ENCODE measurements at places on chromosomes 1 and 21.

GRCh38 chr1:211580303-211580687, 1.3 kb upstream of the SLC30A1 start:
- H3K4me1 ChIP-seq = peaks cover 47% of the 10 kb centered on the region
- H3K36me3 ChIP-seq = peaks cover 4% of the 10 kb centered on the region
- H3K27me3 ChIP-seq = peaks cover 22% of the 10 kb centered on the region
- no peak overlapping the region for H3K27ac ChIP-seq

DNA sequence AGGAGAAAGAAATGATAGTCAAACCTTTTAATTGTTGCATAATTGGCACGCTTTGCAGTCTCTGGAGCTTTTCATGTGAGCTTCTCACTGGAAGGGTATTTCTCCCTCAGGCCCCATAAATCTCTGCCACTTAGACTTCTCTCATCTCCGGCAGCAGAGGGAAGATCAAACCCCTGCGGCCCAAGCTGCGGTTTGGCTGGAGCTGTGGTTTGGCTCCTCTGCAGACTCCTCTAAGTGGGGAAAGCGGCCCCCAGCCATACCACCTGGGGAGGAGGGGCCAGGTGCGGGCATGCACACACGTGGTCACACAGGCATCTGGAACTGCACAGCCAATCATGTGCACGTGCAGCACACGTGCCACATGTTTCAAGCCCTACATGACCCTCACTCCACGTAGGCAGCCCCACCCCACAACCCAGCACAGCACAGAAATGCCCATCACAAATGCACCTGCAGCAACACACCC, 58.3 kb downstream of the UBE2T start:
- H3K36me3 ChIP-seq = no peaks in the 10 kb centered on the region
- H3K27me3 ChIP-seq = peaks cover 14% of the 10 kb centered on the region
- H3K4me3 ChIP-seq = no peak overlapping the region
- peak; percentile 48 for DNase-seq
- peaks cover 59% of the 10 kb centered on the region for H3K4me1 ChIP-seq

DNA sequence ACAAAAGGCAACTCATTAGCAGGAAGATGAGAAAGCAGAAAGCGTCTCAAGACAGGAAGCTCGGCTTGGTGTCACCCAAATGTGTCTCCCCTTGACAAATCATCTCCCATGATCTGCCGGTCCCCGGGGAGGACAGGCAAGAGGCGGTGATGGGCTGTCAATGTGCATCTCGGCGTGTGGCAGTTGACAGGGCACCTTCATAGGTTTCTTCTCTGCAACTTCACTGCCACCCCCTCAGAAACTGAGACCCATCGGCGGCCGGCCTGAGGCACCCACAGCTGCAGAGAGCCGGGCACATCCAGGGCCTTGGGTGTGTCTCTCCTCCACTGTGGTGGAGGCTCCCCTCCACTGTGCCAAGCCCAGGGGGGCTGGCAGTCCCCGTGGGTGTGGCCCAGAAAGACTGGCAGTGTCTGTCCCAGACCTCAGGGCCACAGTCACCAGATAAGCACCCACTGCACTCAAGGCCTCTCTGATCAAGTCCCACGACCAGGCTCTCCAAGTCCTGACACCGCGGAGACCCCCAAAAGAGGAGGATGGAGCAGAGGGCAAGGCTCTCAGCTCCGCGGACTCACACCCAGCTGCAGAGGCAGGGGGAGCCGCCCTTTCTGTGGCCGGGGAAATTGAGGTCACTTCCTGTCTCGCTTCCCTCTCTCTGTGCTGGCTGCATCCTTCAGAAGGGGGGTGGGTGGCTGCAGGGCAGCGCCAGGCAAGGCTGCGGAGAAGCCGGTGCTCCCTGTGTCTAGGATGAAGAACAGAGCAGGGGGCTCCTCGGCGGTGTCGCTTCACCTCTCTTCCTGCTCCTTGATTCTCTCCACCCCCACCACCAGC, 39.6 kb upstream of the LBR start:
- H3K4me3 ChIP-seq = no peak overlapping the region
- H3K27ac ChIP-seq = no peak overlapping the region
- peaks cover 16% of the 10 kb centered on the region for H3K27me3 ChIP-seq
- H3K36me3 ChIP-seq = no peaks in the 10 kb centered on the region

- peaks cover 20% of the 10 kb centered on the region for H3K4me1 ChIP-seq
- no peak overlapping the region for H3K4me3 ChIP-seq
- no peak overlapping the region for H3K27ac ChIP-seq
These were observed 35.6 kb upstream of the SLC16A1 start for GRCh38 chr1:112991402-112992120.

DNA sequence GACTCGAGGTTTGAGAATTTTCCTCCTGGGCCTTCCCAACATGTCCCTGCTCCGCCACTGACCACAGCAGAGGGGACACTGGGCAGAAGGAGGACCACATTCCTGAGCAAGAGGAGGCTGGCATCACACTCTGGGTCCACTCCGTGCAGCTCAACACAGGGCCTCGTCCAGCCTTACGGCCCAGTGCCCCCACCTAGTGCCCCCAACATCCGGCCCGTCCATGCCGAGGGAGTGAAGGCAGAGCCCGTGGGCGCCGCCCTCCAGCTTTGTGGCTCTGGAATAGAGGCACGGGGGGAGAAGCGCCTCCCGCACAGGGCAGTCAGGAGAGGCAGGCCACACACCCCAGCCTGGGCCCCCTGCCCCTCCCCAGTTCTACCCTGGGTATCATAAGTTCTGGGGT, 158.3 kb downstream of the NPHP4 start:
- peaks cover 12% of the 10 kb centered on the region for H3K4me1 ChIP-seq
- no peak overlapping the region for H3K4me3 ChIP-seq
- no peaks in the 10 kb centered on the region for H3K36me3 ChIP-seq
- no peak overlapping the region for H3K27ac ChIP-seq

DNA sequence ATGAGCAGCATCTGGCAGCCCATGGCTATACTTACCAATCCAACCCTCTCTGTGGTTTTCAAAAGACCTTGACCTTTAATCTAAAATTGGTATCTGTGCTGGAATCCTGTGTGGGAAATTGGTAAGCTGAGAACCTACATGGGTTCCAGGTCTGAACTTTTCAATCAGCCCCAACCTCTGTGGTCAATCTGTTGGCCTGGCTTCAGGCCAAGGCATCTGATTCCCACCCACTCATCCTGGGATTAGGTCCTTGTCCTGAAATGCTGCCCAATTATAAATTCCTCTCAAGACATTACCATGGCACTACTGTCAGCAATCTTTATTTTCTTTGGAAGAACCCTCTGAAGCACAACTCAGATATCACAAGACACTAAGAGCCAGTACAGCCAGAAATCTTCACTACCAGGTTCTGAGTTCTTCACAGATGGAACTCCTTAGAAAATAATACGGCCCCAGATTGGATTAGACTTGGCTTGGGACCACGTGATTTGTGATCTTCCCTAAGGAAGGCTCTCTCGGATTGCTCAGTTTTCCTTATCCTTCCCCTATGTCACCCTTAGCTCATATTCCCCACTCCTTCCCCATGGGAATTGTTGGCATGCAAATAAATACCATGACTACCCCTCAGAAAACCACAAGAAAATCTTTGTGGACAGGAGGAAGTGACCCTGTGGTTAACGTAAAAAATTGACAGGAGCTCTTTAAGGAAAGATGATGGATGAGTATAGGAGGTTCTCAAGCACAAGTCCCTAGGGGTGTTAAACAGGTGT, 207.9 kb upstream of the ST6GALNAC5 start:
- H3K36me3 ChIP-seq = peaks cover 4% of the 10 kb centered on the region
- DNase-seq = no peak
- H3K27ac ChIP-seq = no peak overlapping the region
- H3K27me3 ChIP-seq = no peaks in the 10 kb centered on the region

GRCh38 chr21:45304476-45304830, 16.8 kb upstream of the POFUT2 start:
- peaks cover 78% of the 10 kb centered on the region for H3K4me1 ChIP-seq
- DNase-seq = no peak
- no peak overlapping the region for H3K27ac ChIP-seq

DNA sequence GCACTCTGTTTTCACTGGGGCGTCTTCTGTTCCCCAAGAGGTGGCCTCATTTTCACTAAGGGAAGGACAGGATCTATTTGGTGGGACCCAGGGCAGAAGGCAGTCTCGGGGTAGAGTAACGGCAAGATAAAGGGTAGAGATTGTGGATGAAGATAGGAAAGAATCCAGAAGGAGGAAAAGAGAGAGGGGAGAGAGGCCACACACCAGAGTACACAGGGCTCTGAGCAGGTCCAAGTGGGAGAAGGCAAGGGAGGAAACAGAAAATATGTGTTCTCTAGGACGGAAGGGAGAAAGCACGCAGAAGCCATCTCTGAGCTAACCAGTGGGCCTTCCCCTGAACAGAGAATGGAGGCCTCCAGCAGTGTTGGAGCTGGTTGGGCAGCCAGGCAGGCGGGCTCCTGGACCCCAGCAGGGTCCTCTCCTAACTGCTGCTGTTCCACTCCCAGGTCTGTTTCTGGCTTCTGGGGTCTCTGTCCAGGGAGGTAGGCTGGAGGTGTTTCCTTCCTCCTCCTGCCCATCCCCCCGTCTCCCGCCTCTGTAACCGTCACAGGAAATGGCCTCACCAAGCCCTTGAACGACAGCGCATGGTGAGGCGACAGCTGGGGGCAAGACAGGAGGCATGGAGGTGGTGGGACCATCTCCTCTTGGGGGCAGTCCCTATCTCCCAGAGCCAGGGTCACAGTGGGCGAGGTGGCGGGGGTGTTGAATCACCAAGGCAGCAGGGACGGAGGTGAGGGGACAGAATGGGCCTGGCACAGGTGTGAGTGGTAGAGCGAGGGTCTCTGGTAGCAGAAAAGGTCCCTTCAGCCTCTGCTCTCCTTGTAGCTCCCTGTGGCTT, 649 bp downstream of the PTPN7 start:
- H3K4me3 ChIP-seq = peak overlapping the region; percentile 21
- H3K36me3 ChIP-seq = no peaks in the 10 kb centered on the region
- H3K27ac ChIP-seq = no peak overlapping the region
- H3K27me3 ChIP-seq = peaks cover 11% of the 10 kb centered on the region
- peaks cover 83% of the 10 kb centered on the region for H3K4me1 ChIP-seq
- DNase-seq = no peak

- H3K36me3 ChIP-seq = no peaks in the 10 kb centered on the region
- H3K4me3 ChIP-seq = no peak overlapping the region
- H3K27me3 ChIP-seq = no peaks in the 10 kb centered on the region
- no peak for DNase-seq
- peaks cover 10% of the 10 kb centered on the region for H3K4me1 ChIP-seq
These were observed 97.4 kb downstream of the MRPL39 start for GRCh38 chr21:25509862-25510261.

- H3K4me3 ChIP-seq = no peak overlapping the region
- H3K36me3 ChIP-seq = peaks cover 77% of the 10 kb centered on the region
- no peaks in the 10 kb centered on the region for H3K27me3 ChIP-seq
- peaks cover 7% of the 10 kb centered on the region for H3K4me1 ChIP-seq
These were observed 29.9 kb downstream of the TMCO1 start for GRCh38 chr1:165738794-165739193.

GRCh38 chr1:36174713-36175112, 18.8 kb downstream of the MAP7D1 start:
- H3K36me3 ChIP-seq = peaks cover 46% of the 10 kb centered on the region
- no peak overlapping the region for H3K4me3 ChIP-seq
- no peaks in the 10 kb centered on the region for H3K27me3 ChIP-seq
- no peak overlapping the region for H3K27ac ChIP-seq
- no peak for DNase-seq

- peak overlapping the region; percentile 19 for H3K27ac ChIP-seq
- peaks cover 29% of the 10 kb centered on the region for H3K4me1 ChIP-seq
- H3K4me3 ChIP-seq = peak overlapping the region; percentile 96
- DNase-seq = no peak
- no peaks in the 10 kb centered on the region for H3K27me3 ChIP-seq
- H3K36me3 ChIP-seq = peaks cover 9% of the 10 kb centered on the region
These were observed 477 bp downstream of the SNAP47 start for GRCh38 chr1:227735539-227736285.

- peak overlapping the region; percentile 96 for H3K4me3 ChIP-seq
- peak overlapping the region; percentile 97 for H3K27ac ChIP-seq
- DNase-seq = no peak
- H3K36me3 ChIP-seq = peaks cover under 1% of the 10 kb centered on the region
- H3K27me3 ChIP-seq = peaks cover 7% of the 10 kb centered on the region
These were observed 372 bp downstream of the SLC25A44 start for GRCh38 chr1:156194300-156194652.

DNA sequence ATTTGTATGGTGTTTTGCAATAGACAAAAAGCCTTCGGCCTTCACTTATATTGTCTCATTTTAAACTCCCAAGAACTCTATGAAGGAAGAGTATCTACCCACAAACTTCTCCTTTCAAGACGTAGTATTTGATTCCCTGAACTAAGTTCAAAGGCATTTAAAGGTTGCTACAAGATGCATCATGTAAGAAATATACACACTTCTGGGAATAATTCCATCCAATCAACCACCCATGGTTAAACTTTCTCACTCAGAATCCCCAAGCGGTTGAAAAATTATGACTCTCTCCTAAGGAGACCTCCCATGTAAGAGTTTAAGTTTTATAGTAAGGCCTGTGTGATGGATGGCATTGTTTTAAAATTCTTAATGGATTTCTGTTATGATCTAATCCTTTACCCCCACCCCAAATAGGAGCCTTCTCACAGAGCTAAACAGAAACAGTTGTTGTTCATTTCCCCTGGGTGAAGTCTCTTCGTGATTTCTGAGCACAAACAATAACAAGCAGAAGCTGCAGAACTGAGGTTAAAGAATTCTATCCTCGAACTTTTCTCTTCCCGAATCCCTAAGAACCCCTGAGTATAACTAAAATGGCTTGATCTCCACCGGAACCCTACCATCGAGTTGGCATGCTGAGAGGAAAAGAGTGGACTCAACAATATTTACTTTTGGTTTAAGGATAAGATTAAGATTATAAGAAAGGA, 185.0 kb downstream of the TGFBR3 start:
- peaks cover 10% of the 10 kb centered on the region for H3K4me1 ChIP-seq
- DNase-seq = no peak
- no peak overlapping the region for H3K4me3 ChIP-seq
- H3K36me3 ChIP-seq = peaks cover 4% of the 10 kb centered on the region
- H3K27me3 ChIP-seq = no peaks in the 10 kb centered on the region
- no peak overlapping the region for H3K27ac ChIP-seq

DNA sequence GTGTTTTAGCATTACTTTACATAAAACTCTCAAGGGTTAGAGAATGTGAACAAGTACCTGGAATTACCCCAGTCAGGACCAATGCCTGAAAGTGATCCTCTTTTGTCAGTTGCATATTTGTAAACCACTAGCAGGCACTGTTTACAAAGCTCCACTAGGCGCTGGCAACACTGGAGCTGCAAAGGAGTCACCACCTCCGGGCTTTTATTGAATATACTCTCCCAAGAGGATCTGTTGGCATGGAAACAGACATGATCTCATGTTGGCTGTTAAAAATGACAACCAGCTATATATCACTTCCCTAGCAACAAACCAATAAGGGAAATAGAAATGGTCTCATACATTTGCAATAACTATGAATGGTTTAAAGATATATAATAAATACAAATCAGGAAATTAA, 116.0 kb downstream of the TTLL7 start:
- H3K27ac ChIP-seq = no peak overlapping the region
- H3K36me3 ChIP-seq = peaks cover 11% of the 10 kb centered on the region
- no peaks in the 10 kb centered on the region for H3K27me3 ChIP-seq
- DNase-seq = peak; percentile 4
- H3K4me3 ChIP-seq = no peak overlapping the region
